ENCODE measurements at places on chromosomes 3 and 15.

- DNase-seq = peak; percentile 40
These were observed 28.0 kb downstream of the KLHDC8B start for GRCh38 chr3:49199239-49199899.

DNA sequence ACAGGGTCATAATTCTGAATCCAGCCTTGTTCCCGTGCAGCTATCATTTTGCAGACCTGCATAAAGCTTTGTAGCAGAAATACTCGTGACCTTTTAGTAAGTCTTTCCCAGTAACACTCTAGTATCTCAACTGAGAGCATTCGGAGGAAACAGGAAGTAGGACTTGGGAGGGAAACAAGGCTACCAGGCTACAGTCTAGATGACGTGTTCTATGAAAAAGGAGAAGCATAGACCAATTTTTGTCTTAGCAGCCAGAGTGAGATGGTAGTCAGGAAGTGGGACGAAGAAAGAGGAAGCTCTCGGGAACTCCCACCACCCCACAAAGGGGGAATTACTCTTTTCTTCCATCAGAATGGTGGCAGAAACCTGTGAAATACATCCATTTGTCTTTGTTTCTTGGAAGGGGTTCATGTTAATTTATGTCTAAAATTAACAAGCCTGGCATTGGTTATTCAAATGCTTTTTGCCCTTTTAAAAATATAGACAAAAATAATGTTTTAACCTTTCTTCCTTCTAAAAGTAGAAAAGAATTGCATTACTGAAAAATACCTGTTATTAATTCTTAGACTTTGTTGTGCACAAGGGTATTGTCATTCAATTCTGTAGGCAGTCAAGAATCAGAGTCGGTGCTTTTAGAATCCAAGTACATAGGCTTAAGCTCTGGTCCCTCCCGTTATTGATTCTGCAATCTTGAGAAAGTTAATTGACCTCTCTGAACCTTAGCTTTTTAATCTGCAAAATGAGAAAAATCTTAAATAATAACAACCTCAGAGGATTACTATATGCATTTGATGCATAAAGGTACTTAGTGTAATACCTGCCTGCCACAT is 1.6 kb upstream of the SUCNR1 start:
- peak; percentile 73 for DNase-seq

- peak; percentile 38 for DNase-seq
These were observed 44.9 kb downstream of the EPHB1 start for GRCh38 chr3:134839990-134840389.

DNA sequence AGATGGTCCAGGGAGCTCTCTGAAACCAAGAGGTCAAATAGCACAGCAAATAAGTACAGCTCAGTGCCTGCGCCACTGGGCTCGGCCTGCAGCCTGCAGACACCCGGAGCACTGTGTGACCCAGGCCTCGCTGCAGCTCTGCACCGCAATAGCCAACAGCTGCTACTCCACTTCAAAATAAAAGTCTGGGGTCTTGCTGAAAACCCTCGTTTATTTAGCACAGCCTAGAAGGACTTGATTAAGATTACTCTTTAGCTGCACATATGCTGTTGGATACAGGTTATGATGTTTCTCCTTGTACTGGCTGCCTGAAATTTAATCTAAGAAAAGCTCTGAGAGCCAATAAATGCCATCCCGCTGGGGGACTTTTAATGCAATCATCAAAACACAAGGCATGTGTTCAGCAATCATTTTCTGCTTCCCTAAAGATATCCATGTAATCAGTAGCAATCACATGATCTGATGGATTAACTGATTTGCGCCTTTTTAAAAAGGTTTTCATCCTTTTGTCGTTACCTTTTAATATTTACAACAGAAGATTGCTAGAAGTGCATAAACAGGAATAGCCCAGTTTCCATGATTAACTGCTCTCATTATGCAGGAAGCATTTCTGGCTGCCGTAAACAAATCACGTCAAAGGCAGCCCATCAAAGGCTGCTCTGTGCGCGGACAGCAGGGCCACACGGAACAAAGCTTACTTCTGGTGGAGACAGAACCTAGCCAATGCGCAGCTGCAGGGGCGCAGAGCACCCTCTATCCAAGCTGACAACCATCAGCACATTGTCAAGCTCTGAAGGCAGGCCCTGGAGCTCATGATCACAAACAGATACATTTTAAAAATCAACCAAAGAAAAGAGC is 58.8 kb downstream of the CLASP2 start:
- DNase-seq = peak; percentile 99

- peak; percentile 66 for DNase-seq
These were observed 34.8 kb upstream of the CTSH start for GRCh38 chr15:78979456-78980320.

GRCh38 chr3:47852604-47853602 is 50.0 kb downstream of the DHX30 start:
- DNase-seq = peak; percentile 52

DNA sequence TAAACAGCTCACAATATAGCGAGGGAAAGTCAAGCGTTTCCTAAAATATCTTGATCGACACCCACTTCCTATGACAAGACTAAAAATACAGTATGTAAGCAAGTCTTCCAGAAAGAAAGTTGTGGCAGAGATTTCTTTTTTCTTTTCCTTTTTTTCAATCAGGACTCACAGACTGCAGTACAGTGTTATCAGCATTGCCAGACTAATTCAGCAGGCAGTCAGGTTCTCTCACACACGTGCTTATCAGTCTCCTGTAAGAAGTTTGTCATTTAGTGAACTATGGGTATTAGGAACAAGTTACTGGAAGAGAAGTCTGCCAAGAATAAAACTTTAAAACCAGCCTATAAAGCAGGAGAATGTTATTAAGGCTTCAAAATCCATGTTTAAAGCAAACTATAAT is 32.8 kb upstream of the ZNF385D start:
- DNase-seq = no peak

GRCh38 chr15:101018016-101018415 is 98.9 kb downstream of the LRRK1 start:
- no peak for DNase-seq

GRCh38 chr15:98899272-98900021 is 108.1 kb downstream of the PGPEP1L start:
- DNase-seq = no peak

- DNase-seq = no peak
These were observed 38.7 kb upstream of the CCDC50 start for GRCh38 chr3:191290311-191291025.

DNA sequence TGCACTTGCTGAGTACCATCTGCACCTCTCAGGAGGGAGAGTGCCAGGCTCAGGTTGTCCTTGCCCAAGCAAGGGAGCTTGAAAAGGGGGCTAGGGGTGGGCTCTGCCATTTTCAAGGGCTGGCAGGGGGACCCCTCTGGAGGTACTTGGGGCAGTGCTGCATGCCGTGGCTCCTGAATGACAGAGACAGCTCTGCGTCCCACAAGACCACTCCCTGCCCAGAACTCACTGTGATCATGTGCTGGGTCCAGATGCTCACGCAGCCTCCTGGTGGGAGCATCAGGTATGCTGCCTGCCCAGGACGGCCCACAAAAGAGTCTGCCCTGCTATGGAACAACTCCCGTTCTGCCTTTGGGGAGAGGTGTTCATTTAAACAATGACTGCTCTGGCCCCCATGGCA is 165.2 kb downstream of the GOLGA6L4 start:
- DNase-seq = no peak

GRCh38 chr15:89498574-89498906 is 2.2 kb upstream of the RHCG start:
- no peak for DNase-seq

DNA sequence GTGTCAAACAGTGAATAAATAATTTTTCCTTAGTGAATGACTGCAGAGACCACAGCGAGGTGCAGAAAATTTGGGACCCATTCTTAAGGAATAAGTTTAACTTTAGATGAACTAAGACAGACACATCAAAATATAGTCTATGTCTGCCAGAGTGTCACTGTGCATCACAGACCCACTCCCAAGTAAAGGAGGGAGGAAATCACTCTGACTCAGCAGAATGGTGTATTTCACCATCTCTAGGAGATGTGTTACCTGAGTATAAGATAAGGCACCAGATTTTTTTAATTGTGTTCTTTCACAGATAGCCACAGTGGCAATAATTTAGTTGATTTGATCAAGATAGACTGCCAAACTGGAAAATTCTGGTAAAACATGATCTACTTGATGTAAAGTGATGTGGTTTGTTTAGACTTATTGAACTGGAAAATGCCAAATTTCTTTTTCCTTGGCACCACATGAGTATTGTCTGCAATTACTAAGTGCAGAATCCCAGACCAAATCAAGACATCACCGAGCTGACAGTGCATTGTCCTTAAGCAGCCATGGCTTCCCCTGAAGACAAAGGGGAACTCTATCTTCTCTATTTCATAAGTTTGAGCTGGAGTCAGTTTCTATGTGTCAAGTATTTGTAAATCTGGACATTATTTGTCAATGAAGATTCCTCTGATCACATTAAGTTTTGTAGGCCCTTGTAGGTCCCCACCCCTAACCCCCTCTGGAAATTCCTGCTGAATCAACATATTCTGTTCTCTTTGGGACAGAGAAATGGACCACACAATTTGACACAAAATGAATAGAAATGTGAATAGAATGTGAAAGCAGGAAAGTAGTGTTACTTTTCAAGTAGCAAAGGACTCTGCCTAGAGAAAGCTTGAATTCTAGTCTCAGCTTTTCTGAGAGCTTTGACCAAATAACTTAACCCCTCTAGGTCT is 47.6 kb downstream of the TIPARP start:
- no peak for DNase-seq

DNA sequence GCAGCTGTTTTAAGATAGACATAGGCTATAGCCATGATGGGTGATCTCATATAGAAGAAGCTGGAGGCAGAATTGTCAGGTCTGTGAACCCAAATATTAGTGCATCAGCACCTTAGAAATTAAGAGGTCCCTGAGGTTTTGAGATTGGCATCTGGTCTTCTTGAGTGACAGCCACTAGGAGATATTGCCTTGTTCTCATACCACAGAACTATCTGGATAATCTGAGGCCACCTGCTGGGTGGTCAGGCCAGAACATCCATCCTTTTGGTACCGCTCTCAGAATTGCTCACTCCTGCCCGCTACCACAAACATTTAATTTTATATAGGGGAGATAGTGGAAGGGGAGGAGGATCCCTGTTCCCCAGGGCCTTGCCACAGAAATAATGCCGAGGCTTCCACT is 210.6 kb upstream of the ZPLD1 start:
- DNase-seq = peak; percentile 32

DNA sequence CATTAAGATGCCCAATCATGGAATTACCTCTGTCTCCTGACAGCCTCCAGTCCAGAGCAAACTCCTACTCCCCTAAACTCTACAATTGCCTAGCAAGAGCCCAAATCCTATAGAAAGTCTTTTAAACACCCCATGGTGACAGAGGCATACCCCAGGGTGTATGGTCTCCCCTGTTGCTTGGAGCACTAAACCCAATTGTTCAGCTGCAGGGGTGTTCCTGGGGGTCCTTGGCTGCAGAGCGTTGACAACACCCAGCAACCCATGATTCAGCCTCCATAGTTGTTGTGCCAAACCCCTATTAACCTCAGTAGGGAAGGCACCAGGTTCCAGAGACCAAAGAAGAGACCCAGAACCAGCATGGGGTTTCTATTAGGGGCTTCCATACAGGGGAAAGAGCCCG is 41.8 kb upstream of the NEDD4 start:
- DNase-seq = no peak

DNA sequence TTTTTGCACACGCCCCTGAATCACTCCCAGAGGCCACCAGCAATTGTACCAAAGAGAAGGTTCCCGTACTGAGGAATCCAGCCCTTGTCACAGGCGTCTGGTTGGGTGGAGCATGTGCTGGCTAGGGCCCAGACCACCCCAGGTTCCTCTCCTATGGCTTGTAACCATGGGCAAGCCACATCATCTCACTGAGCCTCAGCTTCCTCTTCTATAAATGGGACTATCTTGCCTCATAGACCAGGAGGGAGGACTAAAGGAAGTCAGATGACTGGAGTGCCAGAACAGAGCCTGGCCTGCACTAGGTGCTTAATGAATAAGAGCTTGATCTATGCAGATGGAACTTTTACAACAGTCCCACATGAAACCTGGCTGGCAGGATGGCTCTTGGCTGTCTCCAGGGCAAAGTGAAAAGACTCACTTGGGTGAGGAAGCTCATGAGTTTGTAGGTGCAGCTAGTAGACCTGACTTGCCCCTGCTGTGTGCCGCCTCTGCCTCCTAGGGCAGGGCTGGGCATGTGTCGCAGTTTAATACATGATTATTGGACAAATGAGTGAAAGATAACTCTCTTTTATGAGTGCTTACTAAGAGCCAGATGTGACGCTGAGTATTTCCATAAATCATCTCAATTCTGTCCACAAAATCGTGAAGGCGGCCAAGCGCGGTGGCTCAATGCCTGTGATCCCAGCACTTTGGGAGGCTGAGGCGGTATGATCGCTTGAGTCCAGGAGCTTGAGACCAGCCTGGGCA is 29.3 kb downstream of the CTSH start:
- peak; percentile 79 for DNase-seq

DNA sequence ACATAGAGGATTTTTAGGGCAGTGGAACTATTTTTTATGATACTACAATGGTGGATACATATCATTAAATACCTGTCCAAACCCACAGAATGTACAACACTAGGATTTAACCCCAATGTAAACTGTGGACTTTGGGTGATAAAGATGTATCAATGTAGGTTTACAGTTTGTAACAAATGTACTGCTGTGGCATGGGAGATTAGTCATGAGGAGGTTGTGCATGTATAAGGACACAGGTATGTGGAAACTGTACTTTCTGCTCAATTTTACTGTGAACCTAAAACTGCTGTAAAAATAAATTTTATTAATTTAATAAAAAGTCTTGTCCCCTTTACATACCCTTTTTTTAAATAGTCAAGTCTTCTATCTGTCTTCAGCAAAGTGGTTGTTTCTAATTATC is 322.5 kb upstream of the EPHA3 start:
- no peak for DNase-seq

DNA sequence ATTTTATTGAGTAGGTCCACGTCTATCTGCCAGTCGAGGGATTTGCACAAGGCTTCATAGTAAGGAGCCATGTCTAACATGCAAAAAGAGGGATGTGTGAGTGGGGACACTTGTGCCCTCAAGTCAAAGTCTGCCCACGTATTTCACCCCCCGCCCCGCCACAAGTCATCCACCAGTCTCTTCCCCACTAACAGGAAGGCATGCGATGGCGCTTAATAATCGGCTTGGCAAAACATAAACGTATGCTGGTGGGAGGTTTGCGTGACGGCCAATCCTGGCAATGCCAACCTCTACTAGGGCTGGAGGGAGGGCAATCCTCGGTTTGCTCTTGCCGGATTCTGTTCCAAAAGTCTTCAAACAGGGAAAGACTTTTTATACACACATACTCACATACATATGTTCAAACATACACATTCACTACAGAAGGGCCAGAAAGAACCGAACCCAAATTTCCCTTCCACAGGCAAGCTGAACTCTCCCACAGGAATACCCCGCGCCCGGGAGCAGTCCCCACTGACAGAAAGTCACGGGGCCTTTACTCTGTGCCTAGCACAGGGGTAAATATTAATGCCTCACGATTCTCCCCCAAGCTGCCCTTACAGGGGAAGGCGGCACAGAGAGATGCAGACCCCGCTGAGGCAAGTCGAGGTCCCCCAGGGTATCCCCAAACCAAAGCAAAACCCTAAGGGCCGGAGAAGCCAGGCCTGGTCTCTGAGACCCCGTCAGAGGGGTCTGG is 675 bp downstream of the PSMD6 start:
- DNase-seq = no peak
